Endothelial cell (in vitro differentiated cells): ENCODE measurements at places on chromosomes 5 and 9. TPM values are rescaled to one million over a fixed set of nuclear protein-coding genes. Genes with fewer than 3 reads are reported as not detected.

- no peak overlapping the region for H3K27ac ChIP-seq
- DNase-seq: no peak
- no peaks in the 10 kb centered on the region for H3K4me1 ChIP-seq
- no peak overlapping the region for H3K4me3 ChIP-seq
- H3K27me3 ChIP-seq: peaks cover 3% of the 10 kb centered on the region
Observed at GRCh38 chr5:118592229-118593002, 395.9 kb downstream of the DTWD2 start.

DNA sequence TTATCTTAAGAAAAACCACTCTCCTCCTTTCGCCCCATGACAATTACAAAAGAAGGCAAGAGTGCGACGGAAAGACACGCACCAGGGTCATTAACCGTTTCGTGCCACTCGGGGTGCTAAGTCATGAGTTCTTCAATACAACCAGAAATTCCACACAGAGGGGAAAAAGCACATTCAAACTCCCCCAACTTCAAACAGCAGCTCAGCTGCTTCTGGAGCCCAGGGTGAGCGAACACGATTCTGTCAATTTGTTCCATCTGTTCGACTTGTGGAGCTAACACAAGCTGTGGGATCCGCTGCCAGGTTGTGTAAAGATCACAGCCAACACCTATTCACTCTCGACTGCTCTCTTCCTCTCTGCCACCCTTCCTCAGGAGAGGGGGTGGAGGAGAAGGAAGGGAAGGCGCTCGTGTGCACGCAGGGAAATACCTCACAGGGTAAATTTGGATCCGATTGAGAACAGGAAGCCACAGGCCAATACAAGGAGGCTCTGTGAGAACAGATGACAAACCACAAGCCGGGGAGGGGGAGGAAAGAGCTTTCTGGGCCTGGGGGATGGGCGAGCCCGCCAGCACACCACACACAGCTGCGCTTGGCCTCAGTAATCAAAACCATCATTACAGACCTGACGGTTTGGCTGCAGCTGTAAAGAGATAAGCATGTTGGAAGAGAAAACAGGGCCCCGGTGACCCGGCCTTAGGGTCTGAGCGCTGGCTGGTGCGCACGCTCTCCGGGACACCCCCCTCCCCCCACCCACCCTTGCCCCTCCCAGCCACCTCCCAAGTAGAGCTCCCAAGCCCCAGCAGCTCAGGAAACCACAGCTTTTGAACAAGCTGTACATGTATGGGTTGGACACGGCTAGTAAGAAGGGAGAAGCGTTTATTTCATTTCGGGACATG, 54.3 kb downstream of the PTCH1 start:
- peaks cover 45% of the 10 kb centered on the region for H3K36me3 ChIP-seq
- H3K4me3 ChIP-seq: peak overlapping the region; percentile 45
- H3K4me1 ChIP-seq: peaks cover 36% of the 10 kb centered on the region
- H3K27ac ChIP-seq: peak overlapping the region; percentile 92
- peaks cover 7% of the 10 kb centered on the region for H3K27me3 ChIP-seq
- DNase-seq: peak; percentile 73

- peaks cover 7% of the 10 kb centered on the region for H3K4me1 ChIP-seq
- no peaks in the 10 kb centered on the region for H3K36me3 ChIP-seq
- H3K27me3 ChIP-seq: peaks cover 18% of the 10 kb centered on the region
Observed at GRCh38 chr5:6708814-6709213, 4.4 kb upstream of the TENT4A start.

Gene MYMK
- not detected for total RNA-seq

DNA sequence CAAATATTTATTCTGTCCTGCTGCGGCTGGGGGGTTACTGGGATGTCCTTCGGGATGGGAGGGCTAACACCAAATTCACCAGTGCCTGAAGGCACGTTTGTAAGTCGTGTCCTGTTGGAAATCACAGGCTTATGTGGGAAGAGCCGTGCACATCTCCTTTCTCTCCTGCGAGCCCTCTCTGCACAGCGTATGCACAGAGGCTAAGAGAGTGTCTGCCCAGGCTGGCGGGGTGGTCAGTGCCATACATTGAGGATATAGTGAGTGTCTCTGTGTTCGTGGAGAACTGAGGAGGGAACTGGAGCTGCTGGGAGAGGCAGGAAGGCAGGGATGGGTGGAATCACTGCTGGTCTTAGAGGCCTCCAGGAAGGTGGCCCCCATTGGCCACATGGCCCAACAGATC, 110.1 kb downstream of the WNK2 start:
- no peak overlapping the region for H3K27ac ChIP-seq
- no peaks in the 10 kb centered on the region for H3K36me3 ChIP-seq
- DNase-seq: no peak
- H3K4me1 ChIP-seq: no peaks in the 10 kb centered on the region
- no peak overlapping the region for H3K4me3 ChIP-seq

GRCh38 chr9:112546149-112547012, 59.8 kb downstream of the KIAA1958 start:
- no peak overlapping the region for H3K27ac ChIP-seq
- no peak for DNase-seq
- no peak overlapping the region for H3K4me3 ChIP-seq
- H3K36me3 ChIP-seq: no peaks in the 10 kb centered on the region
- no peaks in the 10 kb centered on the region for H3K27me3 ChIP-seq
- H3K4me1 ChIP-seq: peaks cover 15% of the 10 kb centered on the region

GRCh38 chr9:13994240-13994639, 319.7 kb downstream of the NFIB start:
- no peaks in the 10 kb centered on the region for H3K36me3 ChIP-seq
- H3K27me3 ChIP-seq: peaks cover 3% of the 10 kb centered on the region
- H3K4me1 ChIP-seq: peaks cover 4% of the 10 kb centered on the region

- H3K4me3 ChIP-seq: no peak overlapping the region
- peaks cover 11% of the 10 kb centered on the region for H3K36me3 ChIP-seq
- no peak overlapping the region for H3K27ac ChIP-seq
- no peaks in the 10 kb centered on the region for H3K4me1 ChIP-seq
- no peak for DNase-seq
Observed at GRCh38 chr9:35579130-35579529, 25.9 kb upstream of the TESK1 start.

Gene SELENOP
- 68.9 TPM for total RNA-seq

DNA sequence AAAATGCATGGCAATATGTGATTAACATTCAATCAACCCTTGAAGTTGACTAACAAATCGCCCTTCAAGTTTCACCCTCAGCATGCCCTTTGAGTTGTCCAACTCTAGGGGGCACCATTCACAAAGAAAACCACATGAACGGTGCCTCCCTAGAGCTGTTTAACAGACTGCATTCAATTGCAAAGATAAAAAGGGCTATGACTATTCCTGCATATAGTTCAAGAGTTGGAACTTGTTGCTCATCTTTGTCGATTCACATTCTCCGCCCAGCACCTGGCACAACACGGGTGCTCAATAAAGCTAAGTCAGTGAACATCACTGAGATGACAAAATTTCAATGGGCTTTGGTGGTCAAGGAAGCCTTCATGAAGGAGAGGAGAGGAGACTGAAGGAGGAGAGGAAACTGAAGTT, 69.6 kb upstream of the SLC30A5 start:
- peak; percentile 12 for DNase-seq
- no peaks in the 10 kb centered on the region for H3K4me1 ChIP-seq
- no peak overlapping the region for H3K4me3 ChIP-seq
- H3K27ac ChIP-seq: no peak overlapping the region
- H3K27me3 ChIP-seq: peaks cover 3% of the 10 kb centered on the region
- no peaks in the 10 kb centered on the region for H3K36me3 ChIP-seq

Gene TCF7
- total RNA-seq: 9.5 TPM

DNA sequence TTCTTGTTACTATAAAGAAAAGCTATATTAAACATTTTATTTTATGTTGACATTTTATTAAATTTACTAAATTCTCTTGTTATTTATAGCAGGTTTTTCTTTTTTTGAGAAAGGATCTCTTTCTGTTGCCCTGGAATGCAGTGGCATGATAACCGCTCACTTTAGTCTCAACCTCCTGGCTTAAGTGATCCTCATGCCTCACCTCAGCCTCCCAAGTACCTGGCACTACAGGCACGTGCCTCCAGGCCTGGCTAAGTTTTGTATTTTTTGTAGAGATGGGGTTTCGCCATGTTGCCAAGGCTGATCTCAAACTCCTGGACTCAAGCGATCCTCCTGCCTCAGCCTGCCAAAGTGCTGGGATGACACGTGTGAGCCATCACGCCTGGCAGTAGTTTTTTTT, 280.2 kb upstream of the C9orf72 start:
- DNase-seq: no peak
- H3K4me3 ChIP-seq: no peak overlapping the region
- H3K27me3 ChIP-seq: no peaks in the 10 kb centered on the region
- no peaks in the 10 kb centered on the region for H3K36me3 ChIP-seq
- H3K27ac ChIP-seq: no peak overlapping the region
- no peaks in the 10 kb centered on the region for H3K4me1 ChIP-seq

GRCh38 chr5:513216-514100, 10.8 kb downstream of the SLC9A3 start:
- H3K27ac ChIP-seq: peak overlapping the region; percentile 25
- no peak for DNase-seq
- peaks cover 22% of the 10 kb centered on the region for H3K27me3 ChIP-seq
- peaks cover 6% of the 10 kb centered on the region for H3K4me1 ChIP-seq
- H3K4me3 ChIP-seq: no peak overlapping the region

- no peak overlapping the region for H3K4me3 ChIP-seq
- H3K27me3 ChIP-seq: no peaks in the 10 kb centered on the region
- no peaks in the 10 kb centered on the region for H3K4me1 ChIP-seq
- H3K36me3 ChIP-seq: no peaks in the 10 kb centered on the region
- no peak overlapping the region for H3K27ac ChIP-seq
Observed at GRCh38 chr5:22348027-22348426, 505.1 kb downstream of the CDH12 start.

Gene RNF208
- 1.1 TPM for total RNA-seq

Gene PCDHB9
- 15.2 TPM for total RNA-seq

DNA sequence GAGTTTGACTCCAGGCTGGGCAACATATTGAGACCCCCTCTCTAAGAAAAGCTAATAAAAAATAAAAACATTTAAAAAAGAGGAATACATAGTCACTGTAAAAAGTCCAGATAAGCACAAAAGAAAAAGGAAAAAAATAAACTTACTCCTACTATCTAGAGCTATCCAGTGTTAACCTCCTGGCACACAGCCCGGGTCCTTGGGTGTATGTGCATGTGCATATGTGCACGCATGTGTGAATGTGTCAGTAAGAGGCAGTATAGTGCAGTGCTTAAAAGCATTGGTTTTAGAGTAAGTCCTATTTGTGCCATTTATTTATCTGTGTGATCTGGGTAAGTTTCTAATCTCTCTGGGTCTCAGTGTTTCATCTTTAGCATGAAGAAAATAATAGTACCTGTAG, 26.7 kb downstream of the FAM219A start:
- peaks cover 6% of the 10 kb centered on the region for H3K27me3 ChIP-seq
- DNase-seq: no peak
- H3K4me3 ChIP-seq: no peak overlapping the region

DNA sequence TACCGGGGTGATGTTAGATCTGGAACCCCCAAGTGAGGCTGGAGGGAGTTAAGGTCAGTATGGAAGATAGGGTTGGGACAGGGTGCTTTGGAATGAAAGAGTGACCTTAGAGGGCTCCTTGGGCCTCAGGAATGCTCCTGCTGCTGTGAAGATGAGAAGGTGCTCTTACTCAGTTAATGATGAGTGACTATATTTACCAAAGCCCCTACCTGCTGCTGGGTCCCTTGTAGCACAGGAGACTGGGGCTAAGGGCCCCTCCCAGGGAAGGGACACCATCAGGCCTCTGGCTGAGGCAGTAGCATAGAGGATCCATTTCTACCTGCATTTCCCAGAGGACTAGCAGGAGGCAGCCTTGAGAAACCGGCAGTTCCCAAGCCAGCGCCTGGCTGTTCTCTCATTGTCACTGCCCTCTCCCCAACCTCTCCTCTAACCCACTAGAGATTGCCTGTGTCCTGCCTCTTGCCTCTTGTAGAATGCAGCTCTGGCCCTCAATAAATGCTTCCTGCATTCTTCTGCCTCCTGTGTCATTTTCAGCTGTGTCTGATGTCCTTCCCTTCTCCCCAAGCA, 2.3 kb upstream of the MYOZ3 start:
- no peak for DNase-seq
- peaks cover 13% of the 10 kb centered on the region for H3K36me3 ChIP-seq
- peaks cover 32% of the 10 kb centered on the region for H3K4me1 ChIP-seq
